ENCODE measurements at places on chromosomes 1 and 21.

- peak; percentile 91 for DNase-seq
These were observed 112.4 kb downstream of the OSBPL9 start for GRCh38 chr1:51729156-51729823.

DNA sequence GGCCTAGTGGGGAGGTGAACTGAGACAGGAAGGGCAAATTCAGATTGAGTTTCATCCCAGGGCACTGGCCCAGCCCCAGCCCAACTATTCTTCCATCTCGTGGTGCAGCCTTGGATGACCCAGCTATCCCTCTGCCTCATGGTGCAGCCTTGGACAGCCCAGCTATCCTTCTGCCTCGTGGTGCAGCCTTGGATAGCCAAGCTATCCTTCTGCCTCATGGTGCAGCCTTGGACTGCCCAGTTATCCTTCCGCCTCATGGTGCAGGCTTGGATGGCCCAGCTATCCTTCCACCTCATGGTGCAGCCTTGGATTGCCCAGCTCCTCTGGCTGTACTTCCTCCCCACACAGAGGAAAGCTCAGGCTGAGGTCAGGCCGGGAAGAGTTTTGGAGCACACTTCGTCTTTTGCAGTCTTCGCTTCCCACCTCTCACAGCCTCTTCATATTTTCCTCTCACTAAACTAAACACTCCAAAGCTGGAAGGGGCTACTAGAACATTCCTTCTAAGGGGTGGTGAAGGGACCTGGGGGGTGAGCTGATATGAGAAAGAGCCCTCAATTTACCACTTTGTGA lies 69.8 kb upstream of the TTC34 start:
- DNase-seq = no peak

- no peak for DNase-seq
These were observed 75.8 kb downstream of the ST3GAL3 start for GRCh38 chr1:43783096-43783670.

DNA sequence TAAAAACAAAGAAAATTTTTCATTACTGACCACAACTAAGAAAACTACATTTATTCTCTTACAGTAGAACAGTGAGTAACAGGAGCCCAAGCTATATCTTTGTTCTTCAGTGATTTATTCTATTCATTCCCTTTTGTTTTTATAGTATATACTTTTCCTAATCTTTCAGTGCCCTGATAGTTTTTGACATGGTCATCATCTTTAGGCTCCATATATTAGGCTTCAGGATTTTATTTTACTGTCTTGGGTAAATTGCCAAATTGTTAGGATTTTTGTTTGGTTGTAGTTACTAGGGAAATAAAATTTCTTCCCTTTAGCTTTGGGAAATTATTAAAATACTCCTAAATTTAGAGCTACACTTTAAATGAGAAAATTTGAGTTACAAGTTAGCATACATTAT lies 10.3 kb downstream of the FBXO28 start:
- DNase-seq = no peak

DNA sequence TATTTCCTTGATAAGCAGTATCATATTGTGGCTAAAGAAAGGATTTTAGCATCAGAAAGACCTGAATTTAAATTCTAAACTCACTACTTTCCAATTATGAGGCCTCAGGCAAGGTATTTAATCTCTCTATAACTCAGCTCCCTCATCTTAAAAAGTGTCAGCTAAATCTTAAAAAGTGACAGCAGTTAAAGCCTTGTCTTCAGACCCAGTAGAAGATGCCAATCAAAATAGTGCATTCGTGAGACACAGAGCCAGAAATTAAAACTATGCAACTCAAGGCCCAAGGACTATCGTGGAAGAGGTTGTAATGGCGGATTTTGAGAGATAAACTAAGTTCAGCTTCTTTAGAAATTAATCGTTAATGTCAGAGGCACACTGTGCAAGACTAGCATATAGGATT lies 677.5 kb upstream of the BRINP3 start:
- DNase-seq = no peak

- DNase-seq = no peak
These were observed 15.9 kb upstream of the PADI3 start for GRCh38 chr1:17232759-17233661.

DNA sequence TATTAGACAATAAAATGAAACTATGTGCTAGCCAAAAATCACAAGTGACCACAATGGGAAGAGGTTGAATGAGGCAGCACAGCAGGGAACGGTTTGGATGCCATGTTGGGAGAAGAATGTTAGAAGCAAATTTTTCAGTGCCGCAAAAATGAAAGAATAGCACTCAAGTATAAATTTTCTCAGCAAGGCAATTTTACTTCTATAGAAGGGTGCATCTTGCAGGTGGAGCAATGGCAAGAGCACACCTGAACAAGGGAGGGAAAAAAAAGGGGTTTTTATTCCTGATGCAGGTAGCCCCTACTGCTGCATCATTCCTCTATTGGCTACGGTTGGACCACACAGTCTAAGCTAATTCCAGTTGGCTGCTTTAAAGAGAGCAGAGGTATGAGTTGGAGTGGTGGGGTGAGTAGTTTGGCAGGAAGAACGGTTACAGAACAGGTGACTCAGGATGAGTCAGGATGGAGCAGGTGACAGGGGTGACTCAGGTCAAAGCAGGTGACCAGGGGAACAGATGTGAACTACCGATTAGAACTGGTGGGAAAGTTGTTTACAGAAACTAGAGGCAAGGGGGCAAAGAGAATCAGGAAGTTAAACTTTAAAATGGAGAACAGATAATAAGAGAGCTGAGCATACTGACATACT lies 301.1 kb upstream of the NRIP1 start:
- DNase-seq = no peak

GRCh38 chr1:115086176-115086830 lies 3.0 kb downstream of the TSPAN2 start:
- DNase-seq = no peak

- DNase-seq = peak; percentile 63
These were observed at the start of gene EPHB2 for GRCh38 chr1:22710701-22711049. Gene EPHB2 (plus strand): TSS chr1:22710839. CDS start chr1:22710983, 144 bp downstream.

- DNase-seq = peak; percentile 93
These were observed 1.1 kb downstream of the TAGLN2 start for GRCh38 chr1:159924025-159924790.

DNA sequence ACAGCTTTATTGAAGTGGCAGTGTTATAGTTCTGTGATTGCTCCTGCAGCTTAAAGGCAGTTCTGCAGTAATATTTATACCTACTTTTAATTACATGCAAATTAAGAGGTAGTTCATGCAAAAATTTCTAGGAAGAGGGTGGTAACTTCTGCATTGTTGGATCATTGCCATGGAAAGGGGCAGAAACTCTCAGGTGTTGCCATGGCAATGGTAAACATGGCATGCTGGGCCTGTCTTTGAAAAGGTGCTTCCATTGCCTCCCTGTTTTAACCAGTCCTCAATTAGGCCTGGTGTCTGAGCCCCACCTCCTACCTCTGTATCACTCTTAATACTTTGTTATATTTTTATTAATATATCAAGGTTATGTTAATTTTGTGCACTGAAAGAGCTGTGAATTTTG lies 104.7 kb downstream of the DISC1 start:
- DNase-seq = no peak

GRCh38 chr1:238465449-238465848 lies 574.7 kb upstream of the ZP4 start:
- DNase-seq = no peak

- DNase-seq = no peak
These were observed 27.5 kb downstream of the SLC30A10 start for GRCh38 chr1:219900882-219901281.

DNA sequence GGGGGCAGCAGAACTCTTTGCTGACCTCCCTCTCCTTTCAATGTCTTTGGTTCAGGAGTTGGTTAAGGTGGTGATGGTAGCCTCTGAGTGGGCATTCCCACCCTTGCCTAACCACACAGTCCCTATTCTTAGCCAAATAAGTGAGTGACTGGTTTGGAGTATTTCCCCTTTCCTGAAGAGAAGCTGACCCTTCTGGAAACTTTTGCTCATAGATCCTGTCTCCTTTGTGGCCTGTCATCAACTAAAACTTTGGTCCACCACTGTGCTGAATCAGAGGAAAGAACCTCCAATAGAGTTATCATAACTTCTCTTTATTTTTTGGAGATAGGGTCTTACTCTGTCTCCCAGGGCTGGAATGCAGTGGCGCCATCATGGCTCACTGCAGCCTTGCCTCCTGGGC lies 31.1 kb downstream of the C1orf21 start:
- DNase-seq = no peak

Measured in femur (tissue), 1 donor.